ENCODE measurements at places on chromosomes 2 and 18.

- no peak for DNase-seq
These were observed 170.6 kb upstream of the GLI2 start for GRCh38 chr2:120565095-120565460.

- DNase-seq = no peak
These were observed 156.4 kb downstream of the SEPTIN10 start for GRCh38 chr2:109457366-109457765.

- DNase-seq = no peak
These were observed 109.9 kb downstream of the ZNF236 start for GRCh38 chr18:76932026-76932819.

GRCh38 chr2:135984199-135985017 is 1.0 kb downstream of the DARS1 start:
- DNase-seq = no peak

GRCh38 chr2:43333656-43334144 is 107.3 kb upstream of the ZFP36L2 start:
- DNase-seq = no peak

DNA sequence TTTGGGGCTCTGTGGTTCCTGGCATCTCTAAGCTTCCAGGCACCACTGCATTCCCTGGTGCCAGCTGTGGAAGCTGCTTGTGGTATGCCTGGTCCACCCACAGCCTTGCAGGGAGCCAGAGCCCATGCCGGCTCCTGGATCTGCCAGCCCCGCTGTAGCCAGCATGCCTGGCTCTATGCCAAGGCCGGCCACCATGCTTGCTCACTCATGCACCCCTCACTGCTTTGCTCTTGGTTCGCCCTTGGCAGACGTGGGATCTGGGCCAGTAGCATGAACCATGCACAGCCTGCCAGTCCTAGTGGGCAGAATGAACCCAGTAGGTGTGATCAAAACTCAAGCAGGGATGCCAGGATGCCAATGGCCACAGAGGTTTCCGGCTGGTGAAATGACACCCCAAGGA is 634.2 kb upstream of the TMEFF2 start:
- no peak for DNase-seq

DNA sequence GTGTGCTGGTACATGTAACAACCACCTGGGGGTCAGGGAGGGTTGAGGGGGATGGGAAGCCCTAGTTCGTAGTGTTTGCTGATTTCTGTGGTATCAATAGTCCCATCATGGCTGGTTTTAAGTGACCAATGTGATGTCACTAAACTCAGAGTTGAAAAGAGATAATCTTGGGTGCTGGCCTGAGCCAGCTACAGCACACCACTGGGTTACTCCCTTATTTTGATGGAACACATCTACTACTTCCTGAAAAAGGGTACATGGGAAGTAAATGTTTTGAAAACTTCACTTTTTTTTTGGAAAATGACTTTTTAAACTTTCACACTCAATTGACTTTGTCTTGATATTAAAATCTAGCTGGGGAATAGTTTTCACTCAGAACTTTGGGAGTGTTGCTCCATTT is 87.0 kb upstream of the CXCR4 start:
- DNase-seq = no peak

GRCh38 chr2:148301362-148301761 is 280.5 kb downstream of the MBD5 start:
- DNase-seq = no peak

DNA sequence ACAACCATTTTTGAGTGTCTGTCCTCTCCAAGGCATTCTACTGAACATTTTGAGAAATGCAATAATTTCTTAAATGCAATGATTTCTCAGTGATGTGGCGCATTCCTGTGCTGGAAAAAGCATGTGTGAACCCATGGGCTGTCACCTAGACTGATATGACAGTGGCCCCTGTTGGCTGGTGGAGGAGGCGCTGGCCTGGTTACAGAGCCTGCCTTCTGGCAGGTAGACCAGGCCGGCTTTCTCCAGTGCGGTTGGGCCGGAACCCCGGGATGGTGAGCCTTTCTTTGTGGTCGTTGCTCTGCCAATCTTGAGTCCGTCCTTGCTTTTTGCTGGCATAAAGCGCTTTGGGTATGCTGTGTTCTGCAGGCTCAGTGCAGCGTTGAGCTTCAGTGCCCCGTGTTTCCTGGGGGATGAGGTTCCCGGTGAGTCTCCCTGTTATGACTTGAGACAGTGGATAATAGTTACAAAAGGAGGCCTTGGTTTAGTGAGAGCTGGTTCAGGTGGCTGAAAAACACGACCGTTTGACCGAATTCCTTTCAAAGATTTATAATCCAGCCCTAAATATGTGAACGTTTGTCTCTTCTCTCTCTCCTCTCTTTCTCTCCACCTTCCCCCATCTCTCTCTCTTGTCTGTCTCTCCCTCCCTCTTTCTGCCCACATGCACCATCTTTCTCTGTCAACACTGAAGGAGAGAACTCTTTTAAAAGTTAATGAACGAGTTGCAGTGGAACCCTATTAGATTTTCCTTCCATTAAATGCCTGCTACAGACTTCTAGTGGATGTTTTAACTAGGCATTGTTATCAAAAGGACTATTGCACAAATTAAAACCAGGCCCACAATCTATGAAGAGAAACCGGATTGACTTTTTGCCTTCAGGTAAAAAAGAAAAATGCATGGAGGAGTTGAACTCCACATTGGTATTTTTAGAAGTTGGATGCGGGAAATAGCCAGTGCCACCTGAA is 34.0 kb downstream of the TSHZ1 start:
- DNase-seq = no peak

DNA sequence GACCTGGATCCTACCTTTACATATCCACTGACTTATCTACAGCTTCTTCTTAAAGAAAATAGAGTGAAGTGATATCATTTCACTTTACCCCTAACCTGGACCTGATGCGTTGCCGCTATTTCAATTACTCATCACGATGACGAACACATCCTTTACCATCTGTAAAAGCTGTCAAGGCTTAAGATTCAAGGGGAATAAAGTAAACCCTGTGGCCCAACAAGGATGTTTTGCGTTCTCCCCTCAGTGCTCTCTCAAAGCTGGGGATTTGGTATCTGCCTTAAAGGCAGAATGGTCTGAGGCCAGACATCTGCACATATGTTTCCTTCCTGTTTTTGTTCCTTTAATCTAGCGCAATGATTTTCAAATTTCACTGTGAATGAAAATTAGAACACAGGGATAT is 100.1 kb upstream of the KLF7 start:
- no peak for DNase-seq

DNA sequence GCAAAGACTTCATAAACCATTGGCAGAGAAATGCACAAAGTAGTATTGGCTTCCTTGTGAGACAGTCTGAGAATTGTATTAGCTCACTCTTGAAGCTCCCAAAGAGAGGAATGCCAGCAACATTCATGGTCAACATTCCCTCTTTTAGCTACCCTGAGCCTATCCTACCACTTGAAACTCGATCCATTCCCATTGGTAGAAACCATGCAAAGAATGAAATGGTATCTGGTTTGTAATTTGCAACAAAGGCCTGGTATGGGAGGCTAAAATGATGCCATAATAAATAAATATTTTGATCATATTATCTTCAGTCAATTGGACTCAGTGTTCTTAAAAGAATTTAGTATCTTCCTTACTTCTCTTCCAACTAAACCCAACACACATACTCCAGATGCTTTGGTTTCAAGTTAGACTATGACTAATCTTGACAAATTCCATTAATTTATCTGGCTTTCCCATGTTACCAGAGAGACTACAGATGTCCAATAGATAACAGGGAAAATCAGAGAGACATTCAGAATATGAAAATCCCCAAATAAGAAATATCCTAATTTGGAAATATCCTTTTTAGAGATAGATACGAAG is 102.9 kb downstream of the DHRS9 start:
- no peak for DNase-seq

- no peak for DNase-seq
These were observed 30.9 kb downstream of the ANTXR1 start for GRCh38 chr2:69043736-69044400.
